ENCODE measurements at places on chromosomes 6 and 20.

- DNase-seq = no peak
Observed at GRCh38 chr6:41942067-41942851, 651 bp upstream of the CCND3 start.

- DNase-seq = no peak
Observed at GRCh38 chr6:154440422-154441043, 70.0 kb downstream of the CNKSR3 start.

GRCh38 chr20:47862574-47863240, 77.4 kb upstream of the SULF2 start:
- DNase-seq = no peak

GRCh38 chr20:47274401-47275108, 81.9 kb downstream of the ZMYND8 start:
- no peak for DNase-seq

GRCh38 chr6:110322151-110322873, 35.8 kb downstream of the METTL24 start:
- no peak for DNase-seq

DNA sequence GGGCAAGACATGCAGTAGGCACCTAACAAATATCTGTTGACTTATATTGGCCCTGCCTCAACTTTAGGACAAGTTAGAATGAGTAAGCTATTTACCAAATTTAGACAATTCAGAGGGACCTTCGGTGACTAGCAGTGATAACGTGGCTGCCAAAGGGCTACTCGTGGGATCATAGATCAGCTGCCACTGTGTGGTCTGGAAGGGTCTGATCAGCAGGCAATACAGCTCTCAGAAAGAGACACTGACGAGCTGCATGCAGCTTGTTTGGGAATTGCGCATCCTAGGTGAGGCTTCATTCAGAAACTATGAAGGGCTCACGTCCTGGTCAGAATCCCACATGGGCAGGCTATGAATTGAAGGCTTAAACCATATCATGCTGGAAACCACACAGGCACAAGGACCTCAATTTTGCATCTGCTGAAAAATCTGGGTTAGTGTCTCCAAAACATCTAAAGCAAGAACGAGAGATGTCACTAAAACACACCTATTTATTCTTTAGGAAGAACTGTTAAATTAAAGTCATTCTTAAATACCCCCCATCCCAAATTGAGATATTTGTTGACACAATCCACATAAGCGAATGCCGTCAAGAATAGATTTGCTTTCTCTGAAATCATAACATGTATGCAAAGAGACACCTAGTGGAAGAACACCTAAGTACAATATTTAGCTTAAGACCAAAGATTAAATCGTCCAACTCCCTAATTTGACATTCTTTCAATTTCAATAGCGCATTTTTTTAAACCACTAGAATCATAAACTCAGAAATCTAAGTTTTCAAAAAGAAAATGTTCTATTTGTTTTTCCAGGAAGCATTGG, 79.6 kb downstream of the IPCEF1 start:
- DNase-seq = no peak

DNA sequence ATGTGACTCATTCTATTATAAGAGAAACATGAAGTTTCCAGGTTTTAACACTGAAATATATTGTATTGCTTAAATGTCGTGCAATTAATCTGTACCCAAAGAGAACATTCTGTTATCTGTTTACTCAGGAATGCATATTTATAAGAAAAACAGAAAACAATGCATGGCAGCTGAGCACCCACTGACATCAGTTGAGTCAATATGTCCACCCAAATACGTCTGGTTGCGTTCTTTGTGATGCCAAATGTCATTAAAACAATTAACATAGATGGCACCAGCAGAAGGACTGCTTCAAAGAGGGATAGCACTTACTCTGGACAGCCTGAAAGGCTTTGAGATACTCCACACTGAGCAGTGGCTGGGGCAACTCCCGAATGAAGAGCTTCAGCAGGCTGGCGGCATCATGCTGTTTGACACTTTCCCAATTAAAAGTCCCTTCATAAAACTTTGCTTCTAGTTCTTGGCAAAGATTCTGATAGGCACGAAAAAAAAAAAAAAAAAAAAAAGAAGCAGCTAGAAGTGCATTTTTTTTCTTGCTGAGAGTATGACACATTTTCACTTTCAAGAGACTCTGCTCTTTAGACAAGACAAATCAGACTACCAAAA, 102.3 kb downstream of the ARHGAP18 start:
- no peak for DNase-seq

DNA sequence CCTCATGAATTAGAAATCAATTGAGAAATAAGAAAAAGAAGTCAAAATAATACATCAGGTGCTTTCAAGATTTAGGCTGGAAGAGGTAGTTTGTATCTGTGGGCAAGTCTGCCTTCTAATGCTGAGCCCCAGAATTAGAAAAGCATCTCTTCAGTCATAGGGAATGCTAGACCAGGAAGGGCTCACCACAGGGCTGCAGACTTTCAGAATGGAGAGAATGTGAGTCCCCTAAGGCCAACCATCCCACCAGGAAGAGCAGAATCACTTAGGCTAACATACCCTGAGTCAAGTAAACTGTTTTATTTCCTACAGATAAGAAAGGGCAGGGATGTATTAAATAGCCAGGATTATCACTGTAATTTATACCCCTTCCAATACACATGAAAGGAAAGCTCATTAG, 510.2 kb downstream of the RNF144B start:
- no peak for DNase-seq

DNA sequence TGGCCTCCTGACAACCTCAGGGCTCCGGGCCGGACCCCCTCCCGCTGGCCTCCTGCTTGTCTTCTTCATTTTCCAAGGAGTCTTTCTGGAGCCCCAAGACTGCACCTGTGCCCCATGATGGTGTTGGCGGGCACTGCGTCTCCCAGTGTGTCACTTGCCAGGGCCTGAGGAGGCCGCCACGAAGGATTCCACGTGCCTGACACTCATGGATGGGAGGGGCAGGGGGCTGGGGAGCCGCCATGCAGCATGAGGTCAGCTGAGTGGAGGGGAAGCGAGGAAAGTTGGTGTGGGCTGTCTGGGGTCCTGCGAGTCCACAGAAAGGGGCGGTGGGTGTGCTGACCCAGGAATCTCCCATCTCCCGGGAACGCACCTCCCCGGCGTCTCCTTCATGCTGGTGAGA, 165.7 kb downstream of the SMOC2 start:
- no peak for DNase-seq

- DNase-seq = no peak
Observed at GRCh38 chr6:85561750-85562357, 31.8 kb downstream of the SNX14 start.

GRCh38 chr6:129842881-129843409, 18.2 kb downstream of the TMEM244 start:
- DNase-seq = no peak

DNA sequence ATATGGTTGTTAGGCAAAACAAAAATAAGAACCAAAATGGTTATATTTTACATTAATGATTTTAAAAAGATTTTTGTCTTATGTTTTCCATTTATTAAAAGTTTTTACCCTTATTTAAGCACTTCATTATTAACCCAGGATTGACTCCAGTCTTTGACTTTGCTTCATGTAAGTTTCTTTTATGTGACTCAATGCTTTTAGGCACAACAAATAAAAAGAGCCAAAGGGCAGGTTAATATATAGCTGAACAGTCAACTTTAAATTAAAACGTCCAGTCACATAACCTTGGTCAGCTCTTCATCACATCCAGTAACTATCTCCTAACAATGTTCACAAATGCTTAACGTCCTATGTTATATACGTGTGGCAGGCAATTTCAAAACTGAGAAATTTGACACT, 32.7 kb downstream of the COL21A1 start:
- DNase-seq = no peak

DNA sequence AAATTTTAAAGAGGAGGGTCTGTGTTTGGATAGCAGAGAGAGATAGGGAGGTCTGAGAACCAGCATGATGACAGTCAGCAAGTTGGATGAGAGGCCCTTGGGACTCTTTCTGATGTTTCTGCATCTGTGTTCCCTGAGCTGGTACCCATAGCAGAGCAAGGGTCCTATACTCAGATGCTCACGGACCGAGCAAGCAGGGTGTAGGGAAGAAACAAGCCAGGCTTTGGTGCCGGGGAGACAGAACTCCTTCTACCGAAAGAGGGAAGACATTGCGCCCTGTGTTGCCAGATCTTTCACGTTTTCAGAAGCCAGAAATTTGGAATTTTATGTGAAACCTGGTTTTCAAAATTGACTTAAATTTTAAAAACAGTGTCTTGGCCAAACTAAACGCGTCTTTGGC, 34.6 kb downstream of the NEDD9 start:
- DNase-seq = no peak

DNA sequence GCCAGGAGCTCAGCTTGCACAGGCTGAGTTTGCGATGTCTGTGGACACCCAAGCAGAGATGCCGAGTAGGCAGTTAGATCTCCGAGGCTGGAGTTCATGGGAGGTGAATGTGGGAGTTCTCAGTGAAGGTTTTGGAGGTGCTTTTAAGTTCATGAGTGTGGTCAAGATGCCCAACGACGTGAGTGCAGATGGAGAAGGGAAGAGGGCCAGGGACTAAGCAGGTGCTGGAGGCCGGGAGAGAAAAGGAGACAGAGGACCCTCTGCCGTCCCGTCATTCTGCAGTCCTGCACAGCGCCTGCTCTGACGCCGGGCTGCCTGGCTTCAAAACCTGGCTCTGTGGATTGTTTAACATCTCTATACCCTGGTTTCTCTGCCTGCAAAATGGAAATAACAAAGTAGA, 15.5 kb downstream of the ITPR3 start:
- DNase-seq = no peak

GRCh38 chr20:14219801-14220461, 117.5 kb downstream of the FLRT3 start:
- no peak for DNase-seq

GRCh38 chr6:130043344-130043743, 25.0 kb downstream of the L3MBTL3 start:
- no peak for DNase-seq

DNA sequence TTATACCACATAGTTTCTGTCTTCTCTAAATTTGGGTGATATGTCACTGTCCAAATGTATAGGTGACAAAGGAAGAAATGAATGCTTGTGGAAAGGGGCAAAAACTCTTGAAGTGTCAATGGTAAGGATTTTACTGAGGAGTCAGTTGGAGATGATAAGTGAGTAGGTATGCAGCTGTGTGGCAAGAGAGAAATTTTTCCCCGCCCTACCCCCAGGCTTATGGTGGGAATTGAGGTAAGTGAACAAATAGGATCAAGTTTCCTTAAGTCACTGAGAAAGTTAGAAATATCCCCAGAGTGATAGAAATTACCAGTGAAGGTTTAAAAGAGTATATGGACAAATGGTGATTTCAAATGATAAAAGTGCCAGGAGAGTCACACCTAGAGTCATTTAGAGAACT, 11.8 kb downstream of the DSE start:
- DNase-seq = no peak

DNA sequence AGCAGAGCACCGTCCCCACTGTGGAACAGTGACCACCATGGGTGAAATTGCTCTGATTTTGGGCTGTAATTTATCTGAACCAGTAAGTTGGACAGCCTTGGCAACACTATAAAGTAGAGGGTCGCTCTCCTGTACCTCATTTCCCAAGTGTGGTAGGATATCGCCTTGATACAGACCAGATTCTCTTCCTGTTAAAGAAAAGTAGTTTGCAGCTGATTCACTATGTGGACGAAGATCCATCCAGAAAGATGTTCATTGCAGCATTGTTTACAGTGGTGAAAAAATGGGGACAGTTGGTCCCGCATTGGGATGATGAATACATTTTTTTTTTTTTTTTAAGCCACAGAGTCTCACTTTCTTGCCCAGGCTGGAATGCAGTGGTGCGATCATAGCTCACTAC, 74.3 kb downstream of the SLX4IP start:
- no peak for DNase-seq

DNA sequence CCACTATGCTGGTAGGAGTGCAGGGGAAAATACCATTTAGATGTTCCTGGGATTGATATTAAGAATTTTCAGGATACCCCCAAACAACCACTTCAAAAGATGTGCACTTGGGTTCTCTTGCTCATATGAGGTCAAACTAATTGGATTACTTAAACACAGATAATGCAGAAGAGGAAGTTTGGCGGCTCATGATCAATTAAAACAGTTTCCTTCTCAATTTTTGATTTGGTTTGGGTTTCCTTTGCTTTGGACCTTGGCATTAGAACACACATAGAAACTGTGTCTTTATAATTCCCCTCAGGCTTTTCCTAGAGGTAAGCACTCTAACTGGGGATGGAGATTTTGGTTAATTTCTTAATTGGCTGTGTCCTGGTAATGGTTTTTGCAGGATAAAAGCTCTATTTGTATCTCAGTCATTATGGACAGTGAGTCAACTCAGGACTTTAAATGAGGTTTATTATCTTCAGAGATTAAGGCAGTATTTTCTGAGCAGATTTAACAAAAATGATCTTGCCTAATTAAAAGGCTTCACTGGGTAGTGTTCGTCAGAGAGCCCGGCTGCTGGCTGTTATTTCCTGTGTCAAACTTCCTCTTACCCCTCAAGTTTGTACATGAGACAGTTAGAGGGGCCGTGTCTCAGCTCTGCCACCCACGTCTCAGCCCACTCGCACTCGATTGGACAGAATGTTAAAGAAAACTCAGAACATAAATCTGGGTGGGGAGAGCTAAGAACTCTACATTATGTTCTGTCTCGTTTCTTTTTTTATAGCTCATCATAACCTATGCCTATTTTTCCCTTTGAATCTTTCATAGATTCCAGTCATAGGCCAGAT, 50.3 kb upstream of the PREP start:
- DNase-seq = peak; percentile 30

GRCh38 chr6:157535340-157536222, 154.6 kb downstream of the ZDHHC14 start:
- DNase-seq = no peak

DNA sequence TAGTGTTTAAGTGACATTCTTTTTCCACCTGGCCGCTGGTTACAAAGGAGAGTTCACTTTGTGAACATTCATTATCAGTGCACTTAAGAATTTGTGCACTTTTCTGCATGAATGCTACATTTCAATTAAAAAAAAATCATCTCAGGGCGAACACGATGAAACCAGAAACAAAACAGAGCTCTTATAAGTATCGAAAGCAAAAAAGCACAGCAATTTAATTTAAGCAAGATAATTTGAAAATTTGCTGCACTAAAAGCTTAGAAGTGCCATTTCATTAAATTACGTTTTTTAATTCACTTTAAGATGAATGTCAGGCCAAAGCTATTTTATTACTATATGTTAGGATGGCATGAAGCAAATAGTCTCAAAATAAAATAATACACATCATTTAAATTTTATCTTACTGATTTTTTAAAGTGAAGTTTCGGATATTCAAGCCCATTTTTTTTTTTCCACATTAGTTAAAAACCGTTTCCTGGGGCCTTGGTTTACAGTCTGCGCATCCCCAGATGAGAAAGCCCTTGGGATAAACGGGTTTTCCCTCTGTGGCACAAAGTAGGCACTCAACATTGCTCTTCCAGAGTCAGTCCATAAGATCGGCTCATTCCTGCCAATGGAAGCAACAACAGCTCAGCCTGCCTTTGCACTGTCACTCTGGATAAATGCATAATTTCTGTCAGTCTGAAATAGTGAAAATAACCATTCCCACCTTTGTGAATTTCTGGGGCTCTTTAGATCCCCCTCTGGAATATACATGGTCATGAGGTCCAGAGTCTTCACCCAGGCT, 80.1 kb downstream of the FYN start:
- DNase-seq = no peak

GRCh38 chr6:163501439-163501838, 86.9 kb downstream of the QKI start:
- no peak for DNase-seq

Data from D341Med (cell line).